Subcutaneous preadipocyte (primary cell): ENCODE measurements at places on chromosomes 1 and 21. TPM values are rescaled to one million over a fixed set of nuclear protein-coding genes. Genes with fewer than 3 reads are reported as not detected.

The ANXA9 gene
- total RNA-seq, result 0.20 and 0.37 TPM in 2 replicates

The EPRS1 gene
- 135 and 182 TPM in 2 replicates for total RNA-seq

The ISG20L2 gene
- total RNA-seq, result 18.0 and 25.0 TPM in 2 replicates

The KCNQ4 gene
- total RNA-seq, result not detected in 2 replicates

The MYBPH gene
- total RNA-seq, result 0.37 and 0.39 TPM in 2 replicates

The ITGB2 gene
- total RNA-seq, result not detected in 2 replicates
